ENCODE measurements at places on chromosomes 4 and X. TPM values are rescaled to one million over a fixed set of nuclear protein-coding genes. Genes with fewer than 3 reads are reported as not detected.
A peak's percentile ranks its signal among the peaks of the same experiment; 100 is the strongest.

DNA sequence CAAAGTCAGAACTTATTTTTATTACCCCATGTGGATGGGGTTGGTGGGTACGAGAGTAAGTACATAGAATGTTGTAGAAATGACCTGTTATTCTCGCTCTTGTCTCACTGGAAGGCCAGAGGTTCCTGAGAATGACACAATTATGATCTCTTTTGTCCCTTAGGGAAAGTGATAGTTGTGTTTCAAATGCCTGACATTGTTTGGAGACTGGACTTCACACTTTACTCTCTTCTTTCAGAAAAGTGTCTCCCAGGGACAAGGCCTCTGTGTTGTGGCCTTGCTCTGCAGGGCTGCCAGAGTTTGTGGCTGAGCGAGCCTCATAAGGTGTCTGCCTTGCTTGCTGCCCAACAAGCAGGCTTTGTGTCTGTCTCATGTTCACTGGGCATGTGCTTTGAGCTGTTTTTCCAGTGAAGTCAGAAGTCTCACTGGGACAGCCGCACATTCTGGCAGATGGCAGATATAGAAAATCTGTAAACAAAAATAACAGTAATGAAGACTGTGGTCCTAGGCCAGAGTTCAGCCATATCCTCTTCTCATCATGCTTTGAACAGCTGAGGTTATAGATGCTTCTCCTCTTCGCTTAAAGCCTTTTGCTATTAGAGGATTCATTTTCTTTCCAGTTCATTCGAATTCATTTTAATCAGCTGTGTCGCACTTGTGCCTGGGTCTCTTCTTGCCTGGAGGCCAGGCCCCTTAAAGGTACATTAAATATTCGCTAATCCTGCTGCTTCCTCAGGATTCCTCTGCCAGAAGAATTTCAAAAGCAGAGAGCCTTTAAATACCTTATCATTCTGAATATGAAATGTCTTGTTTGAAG lies 14.4 kb downstream of the PPEF1 start:
- no peak overlapping the region for H3K27ac ChIP-seq
- DNase-seq = no peak
- H3K36me3 ChIP-seq = no peaks in the 10 kb centered on the region
- H3K4me3 ChIP-seq = no peak overlapping the region
- no peaks in the 10 kb centered on the region for H3K27me3 ChIP-seq
- peaks cover 9% of the 10 kb centered on the region for H3K4me1 ChIP-seq

GRCh38 chr4:72207196-72207595 lies 175.4 kb downstream of the NPFFR2 start:
- H3K27ac ChIP-seq = no peak overlapping the region
- no peak overlapping the region for H3K4me3 ChIP-seq

DNA sequence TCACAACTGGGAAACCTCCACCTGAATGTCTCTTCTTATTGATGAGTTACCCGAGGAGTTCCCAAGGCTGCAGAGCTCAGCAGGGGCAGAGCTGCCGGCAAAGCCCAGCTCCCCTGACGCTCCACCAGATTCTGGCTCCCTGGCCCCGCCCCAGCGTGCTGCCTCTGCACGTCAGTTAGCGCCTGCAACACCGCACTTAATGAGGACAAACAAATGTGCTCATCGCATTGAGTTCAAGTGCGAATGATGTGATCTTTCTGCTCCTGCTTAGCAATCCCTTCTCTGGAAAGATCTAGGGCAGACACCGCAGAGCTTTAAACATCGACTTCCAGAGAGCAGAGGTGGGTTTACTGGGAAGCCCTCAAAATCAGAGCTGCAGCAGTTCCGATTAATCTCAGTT lies 55.5 kb upstream of the FBXW7 start:
- DNase-seq = peak; percentile 33
- H3K27me3 ChIP-seq = no peaks in the 10 kb centered on the region
- H3K4me1 ChIP-seq = peaks cover 8% of the 10 kb centered on the region
- H3K4me3 ChIP-seq = no peak overlapping the region

The POF1B gene
- 0.05 TPM for total RNA-seq

DNA sequence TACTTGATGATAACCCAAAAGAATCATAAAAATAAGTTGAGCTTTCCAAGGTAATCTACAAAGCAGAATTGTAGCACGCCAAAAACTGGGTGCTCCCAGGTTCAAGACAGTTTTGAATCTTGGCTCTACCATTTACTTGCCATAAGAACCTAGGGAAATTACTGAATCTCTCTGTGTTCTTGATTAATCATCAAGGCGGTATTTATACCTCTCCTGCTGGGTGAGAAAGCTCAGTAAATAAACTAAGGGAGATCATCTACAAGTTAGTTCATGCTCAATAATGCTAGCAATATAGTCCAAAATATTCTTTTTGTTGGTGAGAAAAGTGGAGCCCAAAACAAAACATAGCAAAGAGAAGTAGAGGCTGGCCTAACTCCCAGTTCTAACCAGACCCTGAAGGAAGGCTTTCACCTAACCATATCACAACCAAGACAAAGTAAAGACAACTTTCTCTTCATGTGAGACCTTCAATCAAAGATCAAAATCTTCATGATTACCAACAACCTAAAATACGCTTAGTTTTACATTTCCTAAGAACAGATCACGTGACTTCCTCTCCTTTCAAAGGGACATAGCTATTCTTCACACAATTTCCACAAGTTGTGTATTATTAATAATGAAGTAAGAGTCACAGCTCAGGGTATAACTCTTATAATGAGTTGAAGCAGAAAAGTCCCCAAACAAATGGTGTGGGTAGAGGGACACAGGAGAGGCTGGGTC lies 34.4 kb downstream of the TNIP3 start:
- no peaks in the 10 kb centered on the region for H3K27me3 ChIP-seq
- H3K4me3 ChIP-seq = no peak overlapping the region
- DNase-seq = no peak
- no peaks in the 10 kb centered on the region for H3K36me3 ChIP-seq
- no peak overlapping the region for H3K27ac ChIP-seq
- peaks cover 8% of the 10 kb centered on the region for H3K4me1 ChIP-seq

DNA sequence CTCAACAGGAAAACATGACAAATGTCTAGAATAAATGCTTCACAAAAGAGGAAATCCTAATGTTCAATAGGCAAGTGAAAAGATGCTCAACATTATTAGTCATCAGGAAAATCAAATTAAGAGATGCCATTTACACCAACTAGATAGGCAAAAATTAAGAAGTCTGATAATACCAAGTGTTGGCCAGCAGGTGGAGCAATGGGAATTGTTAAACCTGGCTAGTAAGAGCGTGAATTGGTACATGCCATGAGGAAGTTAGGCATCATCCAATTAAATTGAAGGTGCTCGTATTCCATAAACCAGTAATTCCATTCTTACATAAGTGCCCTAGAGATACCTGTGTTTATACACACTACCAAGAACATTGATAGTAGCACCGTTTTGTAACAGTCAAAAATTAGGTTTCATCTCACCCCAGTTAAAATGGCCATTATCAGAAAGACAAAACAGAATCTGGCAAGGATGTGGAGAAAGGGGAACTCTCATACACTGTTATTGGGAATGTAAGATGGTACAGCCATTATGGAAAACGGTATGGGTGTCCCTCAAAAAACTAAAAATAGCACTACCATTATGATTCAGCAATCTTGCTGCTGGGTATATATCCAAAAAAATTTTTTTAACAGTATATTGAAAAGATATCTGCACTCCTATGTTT lies 14.0 kb upstream of the ZCCHC18 start:
- H3K4me1 ChIP-seq = no peaks in the 10 kb centered on the region
- no peak overlapping the region for H3K27ac ChIP-seq
- no peaks in the 10 kb centered on the region for H3K27me3 ChIP-seq
- no peaks in the 10 kb centered on the region for H3K36me3 ChIP-seq

DNA sequence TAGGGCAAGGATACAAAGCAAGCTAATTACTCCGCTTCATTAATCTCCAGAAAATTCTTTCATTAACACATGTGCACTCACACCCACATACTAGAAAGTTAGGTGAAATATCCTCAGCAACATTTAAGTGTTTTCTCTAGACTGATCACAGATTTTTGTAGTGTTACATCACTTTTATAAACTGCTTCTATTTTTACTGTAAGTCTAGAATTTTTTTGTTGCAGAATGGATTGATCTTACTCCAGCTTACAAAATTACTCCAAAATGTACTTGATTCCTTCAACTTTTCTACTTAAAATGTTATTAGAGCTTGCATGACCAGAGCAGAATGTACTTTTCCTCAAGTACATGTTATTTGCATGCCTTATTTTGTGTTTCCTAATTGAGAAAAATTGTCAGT lies 2325.2 kb downstream of the PCDH7 start:
- DNase-seq = no peak
- H3K4me3 ChIP-seq = no peak overlapping the region
- no peaks in the 10 kb centered on the region for H3K4me1 ChIP-seq
- H3K27me3 ChIP-seq = no peaks in the 10 kb centered on the region
- no peaks in the 10 kb centered on the region for H3K36me3 ChIP-seq

GRCh38 chr4:179112441-179113170 lies 1670.4 kb upstream of the AGA start:
- no peak for DNase-seq
- no peaks in the 10 kb centered on the region for H3K27me3 ChIP-seq
- no peak overlapping the region for H3K4me3 ChIP-seq
- no peaks in the 10 kb centered on the region for H3K36me3 ChIP-seq
- no peak overlapping the region for H3K27ac ChIP-seq

DNA sequence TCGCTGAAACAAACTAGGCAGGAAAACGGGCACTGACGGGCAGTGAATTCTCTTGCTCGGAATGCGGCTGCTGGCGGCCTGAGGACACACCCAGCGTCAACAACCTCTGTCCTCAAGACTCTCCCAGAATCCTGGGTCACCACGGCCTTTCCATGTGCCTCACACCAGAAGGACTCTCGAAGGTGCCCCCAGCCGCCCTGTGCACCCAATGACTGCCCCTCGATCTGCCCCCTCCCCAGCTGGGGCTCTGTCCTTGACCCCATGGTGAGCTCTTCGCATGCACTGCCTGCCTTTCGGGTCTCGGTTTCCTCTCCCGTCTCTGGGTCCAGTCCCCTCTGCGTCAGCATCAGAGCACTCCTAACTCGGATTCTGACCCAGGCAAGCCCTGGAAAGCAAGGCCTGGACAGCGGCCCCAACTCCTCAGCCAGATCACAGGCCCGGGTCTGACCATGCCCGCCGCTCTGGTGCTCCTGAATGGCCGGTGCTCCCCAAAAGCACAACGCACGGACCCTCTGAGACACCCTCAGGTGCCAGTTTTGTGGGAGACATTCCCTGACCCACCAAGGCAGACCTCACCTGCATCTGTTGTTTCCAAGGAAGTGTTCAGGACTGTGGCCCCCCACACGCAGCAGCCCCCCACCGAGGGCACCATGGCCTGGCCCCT lies 56.0 kb downstream of the ACOX3 start:
- H3K4me1 ChIP-seq = no peaks in the 10 kb centered on the region
- H3K27ac ChIP-seq = no peak overlapping the region
- no peak for DNase-seq
- H3K4me3 ChIP-seq = no peak overlapping the region
- no peaks in the 10 kb centered on the region for H3K27me3 ChIP-seq
- H3K36me3 ChIP-seq = peaks cover 15% of the 10 kb centered on the region

The LRIT3 gene
- not detected for total RNA-seq

DNA sequence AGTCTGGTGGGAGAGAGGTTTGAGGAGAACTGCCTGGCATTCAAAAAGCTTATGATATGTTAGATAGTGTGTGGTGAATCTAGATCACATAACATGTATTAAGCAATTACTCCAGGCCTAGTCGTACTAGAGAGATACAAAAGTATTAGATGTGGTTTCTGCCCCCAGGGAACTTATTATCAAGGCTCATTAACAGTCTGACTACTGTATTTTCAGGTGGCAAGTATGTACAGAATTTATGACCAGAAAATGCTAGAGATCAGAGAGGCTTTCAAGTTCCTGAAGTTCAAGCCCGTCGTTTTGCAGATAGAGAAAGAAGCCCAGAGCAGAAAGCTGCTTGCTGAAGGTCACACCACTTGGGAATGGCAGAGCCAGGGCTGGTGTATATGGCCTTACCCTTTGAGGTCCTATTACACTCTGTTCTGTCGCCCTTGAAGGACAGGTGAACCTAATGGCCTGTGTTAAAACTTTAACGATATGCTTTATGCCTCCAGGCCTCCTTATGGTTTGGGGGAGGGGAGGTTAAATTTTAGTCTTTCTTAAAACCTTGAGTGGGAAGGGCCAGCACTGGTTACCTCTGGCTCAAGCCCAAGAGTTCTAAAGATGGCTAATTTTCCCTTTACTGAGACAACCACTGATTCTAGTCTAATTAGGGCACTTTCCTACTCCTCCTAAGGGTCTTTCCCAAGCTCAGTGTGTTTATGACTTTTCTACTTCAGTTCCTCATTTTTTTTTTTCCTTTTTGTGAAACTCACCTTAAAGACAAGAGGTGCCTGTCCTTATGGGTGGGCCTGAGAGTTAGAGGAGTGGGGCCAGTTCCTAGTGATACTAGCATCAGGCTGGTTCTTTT lies 19.9 kb downstream of the TMEM164 start:
- H3K27me3 ChIP-seq = no peaks in the 10 kb centered on the region
- H3K36me3 ChIP-seq = peaks cover 12% of the 10 kb centered on the region
- no peak overlapping the region for H3K4me3 ChIP-seq
- no peak for DNase-seq

The PASD1 gene
- not detected for total RNA-seq

The ZNF157 gene
- 0.47 TPM for total RNA-seq

- no peaks in the 10 kb centered on the region for H3K36me3 ChIP-seq
- no peak for DNase-seq
- H3K27me3 ChIP-seq = peaks cover 12% of the 10 kb centered on the region
Observed at GRCh38 chr4:155761916-155762315, 3.1 kb downstream of the GUCY1B1 start.

DNA sequence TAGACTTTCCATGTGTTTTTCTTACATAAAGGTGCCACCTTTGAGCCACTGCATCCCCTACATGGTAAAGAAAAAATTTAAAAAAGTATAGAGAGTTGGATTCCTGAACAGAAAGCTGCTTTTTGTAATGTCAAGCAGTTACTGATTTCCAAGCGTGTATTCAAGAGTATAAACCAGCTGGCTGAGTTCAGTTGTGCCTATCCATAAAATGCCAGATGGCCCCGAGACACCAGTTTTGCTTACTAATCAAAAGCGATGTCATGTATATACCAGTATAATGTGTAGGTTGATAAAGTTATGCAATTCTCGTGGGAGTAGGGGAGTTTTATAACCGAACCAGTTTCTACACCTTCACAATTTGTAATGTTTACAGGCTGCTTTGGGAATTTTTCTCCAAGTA lies 26.2 kb upstream of the PNPLA4 start:
- H3K4me1 ChIP-seq = no peaks in the 10 kb centered on the region
- no peak for DNase-seq

GRCh38 chrX:104319346-104319745 lies 64.6 kb upstream of the ESX1 start:
- no peaks in the 10 kb centered on the region for H3K27me3 ChIP-seq
- no peaks in the 10 kb centered on the region for H3K4me1 ChIP-seq
- no peak overlapping the region for H3K27ac ChIP-seq

Data from CD4-positive, alpha-beta T cell (primary cell).